ENCODE measurements at places on chromosomes 16 and 17. TPM values are rescaled to one million over a fixed set of nuclear protein-coding genes. Genes with fewer than 3 reads are reported as not detected.

Gene CBFA2T3
- polyA plus RNA-seq, result 0.08 TPM

Gene CCDC200
- polyA plus RNA-seq, result 0.70 TPM

Gene KRTAP1-1
- polyA plus RNA-seq, result 3.3 TPM

Gene C16orf92
- polyA plus RNA-seq, result not detected

Gene GRAP
- polyA plus RNA-seq, result not detected

Gene IRX3
- polyA plus RNA-seq, result 8.8 TPM

Gene SPATA32
- polyA plus RNA-seq, result not detected

Gene MYADML2
- 0.14 TPM for polyA plus RNA-seq

Gene TBC1D3I
- polyA plus RNA-seq, result not detected

Gene METTL26
- polyA plus RNA-seq, result 155 TPM

Gene CA7
- polyA plus RNA-seq, result not detected

Gene CES4A
- polyA plus RNA-seq, result 4.5 TPM

Gene TAT
- polyA plus RNA-seq, result not detected

Gene PIPOX
- polyA plus RNA-seq, result not detected

All from GM23248 (cell line).